ENCODE measurements at places on chromosomes 3 and 15. TPM values are rescaled to one million over a fixed set of nuclear protein-coding genes. Genes with fewer than 3 reads are reported as not detected.

- no peaks in the 10 kb centered on the region for H3K36me3 ChIP-seq
- no peak overlapping the region for H3K27ac ChIP-seq
- H3K4me1 ChIP-seq = no peaks in the 10 kb centered on the region
Observed at GRCh38 chr3:61429106-61429505, 132.3 kb upstream of the PTPRG start.

- no peaks in the 10 kb centered on the region for H3K27me3 ChIP-seq
- DNase-seq = no peak
- no peak overlapping the region for H3K4me3 ChIP-seq
- no peaks in the 10 kb centered on the region for H3K4me1 ChIP-seq
Observed at GRCh38 chr3:18233987-18234716, 191.0 kb downstream of the SATB1 start.

DNA sequence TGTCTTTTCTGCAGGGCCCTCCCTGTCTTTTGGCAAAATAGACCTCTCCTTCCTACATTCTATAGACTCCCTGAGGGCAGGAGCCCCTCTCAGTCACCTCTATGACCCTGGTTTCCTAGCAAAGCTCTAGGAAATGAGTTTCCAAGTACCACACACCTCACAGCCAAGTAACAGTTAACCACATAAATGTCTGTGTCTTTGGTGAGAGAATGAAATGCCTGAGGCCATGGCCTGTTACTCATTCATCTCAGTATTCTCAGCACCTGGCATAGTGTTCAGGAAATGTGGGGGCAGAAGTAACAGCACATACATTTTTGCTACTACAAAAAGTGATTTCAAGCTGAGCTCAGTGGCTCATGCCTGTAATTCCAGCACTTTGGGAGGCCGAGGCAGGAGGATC, 21.0 kb downstream of the RFT1 start:
- H3K4me3 ChIP-seq = no peak overlapping the region
- H3K27me3 ChIP-seq = no peaks in the 10 kb centered on the region
- DNase-seq = no peak
- peaks cover 44% of the 10 kb centered on the region for H3K36me3 ChIP-seq
- H3K27ac ChIP-seq = peak overlapping the region; percentile 65

DNA sequence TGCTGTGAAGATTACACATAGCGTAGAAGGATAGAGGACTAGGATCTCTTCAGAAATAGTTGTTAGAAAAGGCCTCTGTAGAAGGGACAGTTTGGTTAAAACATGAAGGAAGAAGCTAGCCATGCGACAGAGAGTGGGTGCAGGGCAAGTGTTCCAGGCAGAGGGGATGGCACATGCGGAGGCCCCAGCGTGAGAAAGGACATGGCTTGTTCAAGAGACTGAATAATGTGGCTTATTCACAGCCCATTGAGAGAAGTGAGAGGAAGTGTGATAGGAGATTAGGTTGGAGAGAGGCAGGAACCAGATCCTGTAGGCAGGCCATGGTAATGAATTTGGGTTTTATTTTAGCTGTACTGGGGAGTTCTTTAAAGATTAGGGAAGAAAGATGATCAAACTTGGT, 56.4 kb downstream of the NEO1 start:
- no peak for DNase-seq

DNA sequence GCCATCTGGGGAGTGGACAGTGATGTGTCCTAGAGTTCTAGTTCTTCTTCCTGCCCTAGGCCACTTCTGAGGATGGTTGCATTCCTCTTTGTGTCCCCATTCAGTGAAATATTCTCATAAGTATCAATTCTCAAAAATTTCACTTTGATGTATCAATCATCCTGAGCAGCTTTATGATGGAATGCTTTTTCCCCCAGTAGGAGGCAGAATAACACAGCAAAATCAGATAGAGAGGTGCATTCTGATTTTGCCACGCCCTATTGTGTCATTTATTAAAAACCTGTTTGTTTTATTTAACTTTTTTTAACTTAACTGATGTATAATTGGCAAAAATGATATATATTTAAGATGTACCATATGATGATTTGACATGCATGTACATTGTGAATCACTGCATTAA, 656.0 kb upstream of the GRM7 start:
- H3K27ac ChIP-seq = no peak overlapping the region
- no peak for DNase-seq
- H3K36me3 ChIP-seq = no peaks in the 10 kb centered on the region
- no peaks in the 10 kb centered on the region for H3K27me3 ChIP-seq
- no peak overlapping the region for H3K4me3 ChIP-seq
- no peaks in the 10 kb centered on the region for H3K4me1 ChIP-seq

DNA sequence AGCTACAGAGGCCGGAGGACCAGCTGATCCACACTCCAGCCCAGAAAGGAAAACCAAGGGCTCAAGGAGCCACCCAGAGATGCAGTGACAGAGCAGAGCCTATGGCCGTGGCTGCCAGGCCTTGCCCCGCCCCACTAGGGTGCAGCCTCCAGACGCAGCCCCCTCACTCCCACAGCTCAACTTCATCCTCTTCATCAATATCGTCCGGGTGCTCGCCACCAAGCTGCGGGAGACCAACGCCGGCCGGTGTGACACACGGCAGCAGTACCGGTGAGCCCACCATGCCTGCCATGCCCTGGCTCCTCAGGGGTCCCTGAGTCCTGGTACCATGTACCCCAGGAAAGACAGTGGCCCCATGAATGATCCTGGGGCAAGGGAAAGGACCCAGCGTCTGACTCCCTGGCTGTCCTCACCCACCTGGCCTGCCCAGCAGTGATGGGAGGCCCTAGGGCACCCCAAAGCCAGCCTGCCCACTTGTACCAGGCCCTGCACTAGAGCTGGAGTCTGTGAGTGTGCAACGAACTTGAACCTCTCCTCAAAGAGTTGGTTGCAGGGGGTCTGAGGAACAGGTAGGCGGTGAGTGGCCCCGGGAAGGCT, 24.2 kb downstream of the PTH1R start:
- H3K4me1 ChIP-seq = peaks cover 28% of the 10 kb centered on the region
- H3K4me3 ChIP-seq = no peak overlapping the region
- no peak for DNase-seq
- peaks cover 4% of the 10 kb centered on the region for H3K36me3 ChIP-seq

The TYRO3 gene
- total RNA-seq = 15.4 TPM

The NISCH gene
- 47.2 TPM for total RNA-seq

The PIGZ gene
- 0.84 TPM for total RNA-seq

The NRG4 gene
- total RNA-seq = 0.09 TPM
